NCI-H2171 treated with DMSO at 0.1 percent for 48 hours (cell line): ENCODE measurements at places on chromosomes 2 and 18.

- DNase-seq, result no peak
Measured at GRCh38 chr2:95113464-95113863, 8.1 kb downstream of the MRPS5 start.

GRCh38 chr2:240432820-240433801 lies 2.4 kb upstream of the GPC1 start:
- DNase-seq, result no peak

DNA sequence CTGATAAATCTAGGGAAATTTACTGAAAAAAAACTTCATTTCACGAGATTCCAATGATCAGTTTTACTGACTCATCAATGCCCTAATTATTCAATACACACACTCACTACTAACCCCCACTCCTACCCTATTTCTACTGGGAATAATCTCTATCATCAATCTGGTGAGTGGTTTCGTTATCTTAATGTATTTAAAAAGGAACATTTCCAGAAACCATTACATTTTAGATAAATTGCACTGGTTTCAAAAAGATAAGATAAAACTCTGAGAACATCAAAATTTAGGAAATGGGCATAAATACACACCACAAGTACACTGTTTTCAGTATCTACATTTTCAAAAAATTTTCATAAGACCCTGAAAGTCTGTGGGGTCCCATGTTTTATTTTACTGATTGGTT lies 471.4 kb upstream of the PKDCC start:
- DNase-seq, result no peak

DNA sequence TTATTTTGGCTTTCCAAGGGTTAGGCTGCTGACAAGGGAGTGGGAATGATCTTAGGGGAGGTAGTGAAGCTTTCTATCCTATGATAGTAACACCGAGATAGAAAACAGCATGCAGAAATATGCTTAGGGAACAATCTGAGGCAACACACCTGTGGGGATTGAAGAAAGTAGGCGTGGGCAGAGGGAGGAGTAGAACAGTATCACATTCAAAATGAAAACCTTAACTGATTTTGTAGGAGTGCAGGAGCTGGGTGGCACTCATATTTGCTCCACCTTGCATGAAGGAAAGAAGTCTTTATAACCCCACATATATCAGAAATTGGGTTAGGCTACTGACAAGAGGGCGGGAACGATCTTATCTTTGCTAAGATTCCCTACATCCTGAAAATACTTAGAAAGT lies 762.2 kb upstream of the CNTNAP5 start:
- DNase-seq, result no peak

DNA sequence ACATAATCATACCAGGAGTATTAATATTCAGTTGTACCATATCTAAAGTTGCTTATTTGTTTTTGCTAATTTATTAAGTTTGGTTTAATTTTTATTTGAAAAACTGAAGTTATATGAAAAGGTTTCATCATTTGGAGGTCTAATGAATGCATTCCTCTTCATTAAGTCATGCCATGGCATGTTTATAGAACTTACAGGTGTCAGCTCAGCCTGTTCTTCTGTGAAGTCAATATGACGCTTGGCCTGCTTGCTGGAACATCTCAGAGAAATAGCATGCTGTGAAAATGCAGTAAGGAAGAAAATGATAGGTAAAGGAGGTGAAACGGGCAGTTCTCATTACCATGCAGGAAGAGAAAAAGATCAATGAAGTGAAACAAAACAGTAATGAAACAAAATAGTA lies 58.2 kb downstream of the RAPH1 start:
- no peak for DNase-seq
